ENCODE measurements at places on chromosomes 13 and 19.

GRCh38 chr19:42422092-42422900 lies 4.9 kb downstream of the LIPE start:
- no peak for DNase-seq

DNA sequence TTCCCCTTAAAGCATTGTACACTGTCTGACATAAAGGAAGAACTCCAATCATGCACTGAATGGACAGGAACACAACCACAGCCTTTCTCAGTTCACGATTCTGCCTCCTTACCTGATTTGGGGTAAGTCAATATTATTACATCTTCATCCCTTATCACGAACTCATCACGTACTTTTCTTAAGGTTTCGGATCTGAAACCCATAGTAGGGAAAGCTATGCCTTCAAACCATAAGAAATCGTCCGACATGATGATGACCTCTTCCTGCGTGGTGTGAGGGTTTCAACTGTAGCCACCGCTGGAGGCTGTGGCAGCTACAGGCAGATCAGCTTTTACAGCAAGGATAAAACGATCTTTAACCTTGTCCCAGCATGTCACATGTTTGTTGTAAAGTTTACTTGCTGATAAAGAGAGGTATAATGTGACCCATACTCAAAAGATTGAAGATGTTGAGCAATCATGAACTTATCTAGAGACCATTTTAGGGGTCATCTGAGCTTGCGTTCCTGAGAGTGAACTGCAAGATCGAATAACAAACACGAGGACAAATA lies at the start of gene SULT2A1:
Gene SULT2A1 (minus strand): TSS at position 306 of the 550 bp plus-strand sequence. CDS start 58 bp downstream, at position 248.
- no peak for DNase-seq

GRCh38 chr13:28286263-28286662 lies 147.9 kb downstream of the PAN3 start:
- DNase-seq = no peak

- DNase-seq = no peak
Observed at GRCh38 chr13:67200183-67200582, 30.0 kb downstream of the PCDH9 start.

GRCh38 chr13:76523740-76524340 lies 362.4 kb downstream of the KCTD12 start:
- DNase-seq = no peak

Measured in suprapubic skin (tissue), 4 donors.